ENCODE measurements at places on chromosomes 5 and 9.

- no peak for DNase-seq
These were observed 1.9 kb downstream of the RAB24 start for GRCh38 chr5:177301503-177302165.

- no peak for DNase-seq
These were observed 1270.1 kb upstream of the ACO1 start for GRCh38 chr9:31114346-31114745.

DNA sequence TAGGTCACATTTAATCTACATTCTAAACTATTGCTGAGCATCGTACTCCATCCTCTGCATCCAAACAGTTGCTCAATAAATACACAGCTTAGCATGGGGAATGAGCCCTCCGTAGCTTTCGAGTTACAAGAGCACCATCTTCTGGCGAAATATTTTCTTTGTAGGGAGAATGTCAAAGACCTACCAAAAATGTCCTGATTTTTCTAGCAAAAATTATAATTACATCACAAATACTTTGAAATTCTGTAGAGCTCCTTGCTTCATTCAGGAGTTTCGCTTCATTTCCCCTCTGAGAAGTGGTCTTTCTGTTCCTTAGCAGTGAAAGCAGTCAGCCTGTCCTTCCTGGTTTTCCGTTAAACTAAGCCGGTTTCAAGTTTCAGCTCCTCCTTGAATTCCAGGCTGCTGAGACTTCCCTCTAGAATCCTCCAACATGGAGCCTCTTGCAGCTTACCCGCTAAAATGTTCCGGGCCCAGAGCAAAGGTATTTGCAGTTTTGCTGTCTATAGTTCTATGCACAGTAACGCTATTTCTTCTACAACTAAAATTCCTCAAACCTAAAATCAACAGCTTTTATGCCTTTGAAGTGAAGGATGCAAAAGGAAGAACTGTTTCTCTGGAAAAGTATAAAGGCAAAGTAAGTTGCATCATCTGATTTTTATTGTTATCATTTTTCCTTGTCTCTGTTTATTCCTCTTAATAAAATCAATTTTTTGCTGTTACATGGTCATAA, at the start of gene GPX8:
TSS of gene GPX8 (plus strand) at position 409 of the 730 bp plus-strand sequence. CDS start at position 431, 22 bp downstream.
- DNase-seq: peak; percentile 93

- peak; percentile 52 for DNase-seq
These were observed 778 bp downstream of the TRIM41 start for GRCh38 chr5:181223729-181224389.

DNA sequence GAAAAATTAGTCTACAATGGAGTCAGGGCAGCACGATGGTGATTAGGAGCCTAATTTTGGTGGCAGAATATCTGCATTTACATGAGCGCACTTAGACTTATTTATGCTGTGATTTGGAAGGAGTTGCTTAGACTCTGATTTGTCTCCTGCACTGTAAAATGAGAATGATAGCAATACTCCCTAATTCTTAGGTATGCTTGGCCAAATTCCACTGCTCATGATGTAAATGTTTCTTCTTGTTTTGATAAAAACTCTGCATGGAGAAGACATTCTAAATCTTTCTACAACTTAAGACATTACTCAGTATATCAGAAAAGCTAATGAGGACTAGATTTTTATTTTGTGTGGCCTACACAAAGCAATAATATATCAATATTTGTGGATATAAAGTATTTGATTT, 205.4 kb downstream of the CDH18 start:
- no peak for DNase-seq

DNA sequence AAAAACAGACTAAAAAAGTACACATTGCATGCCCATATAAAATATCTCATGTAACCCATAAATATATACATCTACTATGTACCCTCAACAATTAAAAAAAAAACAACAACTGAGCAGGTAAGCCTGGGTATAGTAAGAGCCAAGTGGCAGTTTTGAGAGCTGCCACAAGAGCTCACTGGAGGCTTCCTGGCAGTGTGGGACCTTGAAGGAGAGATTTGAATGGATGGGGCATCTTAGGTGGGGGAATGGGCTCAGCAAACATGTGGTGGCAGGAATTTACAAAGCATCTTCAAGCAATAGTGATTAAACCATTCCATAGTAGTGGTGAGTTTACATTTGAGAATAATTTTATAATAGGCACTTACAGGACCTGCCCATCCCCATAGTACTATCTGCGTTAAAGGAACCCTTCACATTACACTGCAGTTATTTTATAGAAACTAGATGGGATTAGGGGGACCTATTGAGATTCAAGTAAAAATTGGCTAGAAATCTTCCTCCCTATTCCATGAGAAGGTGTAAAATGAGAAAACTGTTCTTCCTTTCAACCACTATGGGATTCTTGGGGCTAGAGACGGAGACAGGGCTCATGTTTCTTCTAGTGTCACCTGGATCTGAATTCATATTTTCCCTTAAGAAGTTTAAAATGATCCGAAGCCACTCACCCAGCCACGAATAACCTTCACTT, 6.9 kb downstream of the MEGF10 start:
- DNase-seq: no peak

DNA sequence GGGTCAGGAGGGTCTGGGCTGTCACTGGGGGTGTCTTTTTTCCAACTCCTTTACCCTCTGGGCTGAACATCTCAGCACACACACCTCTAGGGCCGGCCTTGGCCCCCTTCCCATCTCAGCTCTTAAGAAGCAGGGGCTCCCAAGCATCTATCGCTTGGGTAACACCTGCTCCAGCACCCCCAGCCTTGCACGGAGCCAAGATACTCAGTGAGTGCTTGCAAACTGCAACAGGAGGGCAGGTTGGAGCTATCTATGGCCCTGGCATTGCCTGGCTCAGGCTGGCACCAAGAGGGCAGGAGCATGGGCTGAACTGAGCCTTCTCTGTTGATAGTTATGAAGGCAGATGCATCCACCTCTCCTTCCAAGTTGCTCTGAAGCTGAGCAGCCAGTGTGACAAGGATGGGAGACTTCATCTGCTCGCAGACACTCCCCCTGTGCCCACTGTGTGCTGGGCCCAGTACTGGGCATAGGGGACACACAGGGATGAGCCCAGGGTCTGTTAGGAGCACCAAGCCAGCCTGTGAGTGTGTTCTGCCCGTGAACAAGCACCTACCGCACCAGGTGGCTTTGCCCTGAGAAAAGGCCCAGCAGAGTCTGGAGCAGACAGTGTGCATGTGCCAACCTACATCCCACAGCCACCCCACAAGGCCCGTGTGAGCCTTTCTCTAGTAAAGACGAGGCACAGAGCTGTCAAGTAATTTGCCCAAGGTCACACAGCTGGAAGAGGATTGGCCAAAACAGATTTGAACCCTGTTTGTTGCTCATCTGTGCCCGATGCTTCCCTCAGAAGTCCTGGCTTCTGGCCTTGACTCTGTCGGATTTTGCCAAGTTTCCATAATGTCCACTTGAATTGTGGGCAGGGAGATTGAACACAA, 58.2 kb downstream of the PHF2 start:
- DNase-seq: no peak

GRCh38 chr9:137048655-137049543, 2.9 kb upstream of the NPDC1 start:
- no peak for DNase-seq

- DNase-seq: peak; percentile 15
These were observed 205.3 kb downstream of the SLCO4C1 start for GRCh38 chr5:102090770-102091169.
